ENCODE measurements at places on chromosomes 7 and 10.
A peak's percentile ranks its signal among the peaks of the same experiment; 100 is the strongest.

DNA sequence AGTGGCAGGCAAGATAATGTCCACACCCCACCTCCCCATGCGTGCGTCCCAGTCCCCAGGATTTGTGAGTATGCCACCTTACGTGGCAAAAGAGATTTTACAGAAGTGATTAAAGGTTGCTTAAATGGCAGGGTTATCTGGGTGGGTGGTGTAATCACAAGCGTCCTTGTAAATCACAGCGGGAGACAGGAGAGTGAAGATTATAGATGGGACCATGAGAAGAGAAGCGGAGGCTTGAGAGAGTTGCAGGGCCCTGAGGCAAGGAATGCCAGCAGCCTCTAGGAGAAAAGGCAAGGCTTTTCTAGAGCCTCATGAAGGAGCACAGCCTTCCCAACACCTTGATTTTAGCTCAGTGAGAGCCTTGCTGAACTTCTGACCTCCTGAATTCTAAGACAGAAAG, 10.2 kb downstream of the ZRANB1 start:
- DNase-seq, result no peak

DNA sequence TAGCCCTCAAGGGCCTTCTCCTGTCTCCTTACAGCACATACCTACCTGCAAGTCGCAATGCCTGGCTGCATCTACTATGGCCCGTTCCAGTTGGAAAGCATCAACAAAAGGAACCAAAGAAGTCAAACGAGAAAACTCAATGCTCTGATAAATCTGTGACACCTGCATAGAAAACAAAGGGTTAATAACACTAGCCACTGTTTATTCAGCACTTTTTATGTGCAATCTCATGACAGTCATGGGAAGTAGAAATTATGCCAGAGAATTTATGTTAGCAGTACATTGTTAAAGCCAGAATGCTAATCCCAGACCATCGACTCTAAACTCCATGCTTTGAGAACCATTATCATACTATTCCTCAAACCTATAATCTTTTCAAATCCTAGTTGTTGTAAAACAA, 21.1 kb downstream of the EIF3A start:
- DNase-seq, result no peak

DNA sequence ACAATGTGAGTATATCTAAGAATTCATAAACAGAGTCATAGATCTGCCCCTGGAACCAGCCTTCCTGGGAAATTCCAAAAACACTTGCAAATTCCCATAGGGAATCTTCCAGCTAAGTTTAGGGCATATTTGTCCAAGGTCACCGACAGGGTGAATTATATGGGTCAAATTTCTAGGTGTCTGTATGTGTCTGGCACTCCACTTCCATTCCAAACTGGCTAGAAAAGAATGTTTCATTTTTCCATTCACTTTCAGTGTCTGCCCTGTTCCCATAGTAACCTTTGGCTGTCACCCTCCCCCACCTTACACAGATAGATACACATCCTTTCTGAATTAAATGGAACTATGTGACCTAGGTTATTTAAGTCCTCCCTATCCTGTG, 230.9 kb downstream of the CREB5 start:
- DNase-seq, result no peak

GRCh38 chr7:135167365-135167917, 3.1 kb downstream of the CYREN start:
- no peak for DNase-seq

DNA sequence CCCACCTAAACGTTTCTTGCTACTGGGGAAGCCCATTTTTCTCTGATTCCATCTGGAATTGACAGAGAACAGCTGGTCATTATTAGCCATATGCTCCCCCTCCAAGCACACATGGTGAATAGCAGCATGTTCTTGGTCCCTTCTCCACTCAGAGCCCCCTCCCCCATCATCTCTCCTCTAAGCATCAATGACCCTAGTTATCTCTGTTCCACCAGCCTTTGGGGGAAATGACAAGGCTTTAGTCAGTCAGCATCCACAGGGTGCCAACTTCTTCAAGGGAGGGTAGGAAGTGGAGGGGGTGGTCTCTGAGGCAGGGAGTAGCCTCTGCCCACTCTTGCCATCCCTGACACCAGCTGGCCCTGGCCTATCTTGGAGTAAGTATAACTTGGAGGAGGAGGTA, 163.1 kb downstream of the UBE2H start:
- DNase-seq, result no peak

GRCh38 chr10:3766046-3766756, 18.8 kb downstream of the KLF6 start:
- no peak for DNase-seq

GRCh38 chr7:70504254-70504653, 627.7 kb upstream of the GALNT17 start:
- DNase-seq, result no peak

GRCh38 chr7:128158370-128158769, 82.7 kb upstream of the LEP start:
- no peak for DNase-seq

GRCh38 chr7:94301024-94301586, 93.6 kb upstream of the COL1A2 start:
- no peak for DNase-seq

- peak; percentile 75 for DNase-seq
Measured at GRCh38 chr7:94509887-94510581, 425 bp downstream of the CASD1 start.

DNA sequence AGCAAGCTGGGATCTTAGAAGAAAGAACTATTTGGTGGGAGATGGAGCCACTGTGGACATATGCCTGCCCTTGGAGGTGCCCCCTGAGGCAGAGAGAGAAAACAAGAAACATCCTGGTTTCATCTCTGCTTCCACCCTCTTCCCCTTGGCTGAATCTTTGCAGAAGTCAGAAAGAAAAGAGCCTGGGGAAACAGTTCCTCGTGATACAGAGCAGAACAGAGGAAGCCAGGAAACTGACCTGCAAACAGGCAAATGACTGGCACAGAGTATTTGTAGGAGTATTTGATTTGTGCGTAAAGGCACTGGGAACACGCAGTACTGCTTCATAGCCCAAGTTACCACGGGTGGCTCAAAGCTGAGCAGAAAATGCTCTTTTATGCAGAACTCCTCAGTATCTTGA, 7.0 kb upstream of the KEL start:
- DNase-seq, result no peak

DNA sequence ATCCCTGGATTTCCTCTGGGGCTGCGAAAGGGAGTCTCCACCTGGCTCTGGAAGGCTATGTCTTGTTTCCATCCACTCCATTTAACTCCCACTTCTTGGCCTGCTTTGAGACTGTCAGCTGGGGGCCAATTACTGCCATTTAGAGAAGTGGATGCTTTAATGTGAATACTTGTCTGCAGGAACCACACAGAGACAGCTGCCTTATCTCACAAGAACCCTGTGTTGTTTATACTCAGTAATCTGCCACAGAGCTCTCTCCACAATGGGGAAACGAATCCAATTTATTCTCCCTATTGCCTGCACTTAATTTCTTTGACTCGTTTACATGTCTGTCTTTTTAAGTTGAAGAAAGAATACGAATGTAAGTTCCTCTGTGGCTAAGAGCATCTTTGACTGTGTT, 787.0 kb upstream of the C7orf33 start:
- DNase-seq, result no peak

GRCh38 chr10:122086416-122087240, 97.7 kb downstream of the TACC2 start:
- DNase-seq, result no peak

GRCh38 chr10:24382596-24382978, 173.6 kb downstream of the KIAA1217 start:
- no peak for DNase-seq

- DNase-seq, result no peak
Measured at GRCh38 chr10:132626761-132627665, 89.4 kb downstream of the INPP5A start.

GRCh38 chr7:104358446-104359132, 30.2 kb downstream of the LHFPL3 start:
- no peak for DNase-seq

All from GM19239 (cell line).